Activated CD4-positive, alpha-beta T cell treated with anti-CD3 and anti-CD28 coated beads for 36 hours (primary cell): ENCODE measurements at places on chromosomes 1 and 21. TPM values are rescaled to one million over a fixed set of nuclear protein-coding genes. Genes with fewer than 3 reads are reported as not detected.

GRCh38 chr1:199305053-199305452, 666.2 kb downstream of the PTPRC start:
- no peak for DNase-seq
- H3K27me3 ChIP-seq: peaks cover 13% of the 10 kb centered on the region
- H3K36me3 ChIP-seq: no peaks in the 10 kb centered on the region
- H3K4me3 ChIP-seq: no peak overlapping the region
- peaks cover 44% of the 10 kb centered on the region for H3K4me1 ChIP-seq
- H3K27ac ChIP-seq: no peak overlapping the region

DNA sequence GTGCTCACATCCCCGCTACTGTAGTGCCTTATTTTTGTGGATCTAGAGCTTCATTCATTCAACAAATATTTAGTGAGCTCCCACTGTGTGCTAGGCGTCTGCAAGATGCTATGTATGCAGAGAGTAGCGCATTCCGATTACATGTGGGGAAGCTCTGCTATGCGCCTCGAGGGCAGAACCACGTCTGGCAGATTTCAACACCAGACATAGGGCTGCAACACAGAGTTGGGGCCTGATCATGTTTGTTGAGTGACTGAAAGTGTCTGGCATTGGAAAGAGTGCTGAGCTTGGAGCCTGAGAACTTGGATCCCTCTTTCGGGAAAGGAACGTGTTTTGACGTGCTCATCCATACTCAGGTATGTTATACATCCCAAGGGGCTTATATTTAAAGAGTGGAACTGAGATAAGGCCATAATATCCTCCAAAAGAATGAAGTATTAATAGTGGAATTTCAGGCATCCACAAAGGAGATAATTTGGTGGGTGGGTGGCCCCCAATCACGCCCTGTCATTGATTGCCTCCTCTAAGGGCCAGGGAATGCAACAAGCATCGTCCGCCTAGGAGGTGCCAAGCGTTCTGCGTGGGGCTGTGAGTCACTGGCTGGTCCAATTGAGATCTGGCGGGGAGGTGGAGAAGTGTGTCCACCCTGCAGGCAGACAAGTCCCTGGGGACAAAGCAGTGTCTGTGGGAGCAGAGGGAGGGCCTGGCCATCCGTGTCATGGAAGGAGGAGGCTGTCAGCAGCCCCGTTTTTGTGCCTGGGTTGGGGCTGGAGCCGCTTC, 62.8 kb upstream of the ZBTB40 start:
- H3K4me1 ChIP-seq: no peaks in the 10 kb centered on the region
- no peaks in the 10 kb centered on the region for H3K36me3 ChIP-seq
- no peak overlapping the region for H3K4me3 ChIP-seq
- no peak for DNase-seq
- H3K27ac ChIP-seq: no peak overlapping the region

DNA sequence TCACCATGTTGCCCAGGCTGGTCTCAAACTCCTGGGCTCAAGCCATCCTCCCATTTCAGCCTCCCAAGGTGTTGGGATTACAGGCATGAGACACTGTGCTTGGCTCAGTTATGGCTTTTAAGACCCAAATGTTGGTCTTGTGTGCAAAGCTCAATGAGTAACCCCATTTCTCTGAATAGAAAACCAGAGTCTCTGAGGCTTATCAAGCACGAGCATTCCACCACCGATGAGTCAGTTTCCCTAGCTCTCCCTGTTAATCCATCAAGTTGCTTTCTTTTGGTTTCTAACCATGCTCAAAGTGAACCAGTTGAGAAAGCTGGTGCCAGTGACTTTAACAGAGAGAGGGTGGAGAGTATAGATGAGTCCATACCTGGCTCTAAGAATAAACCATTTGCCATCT, 350.9 kb upstream of the ADGRL2 start:
- no peaks in the 10 kb centered on the region for H3K4me1 ChIP-seq
- no peaks in the 10 kb centered on the region for H3K27me3 ChIP-seq
- DNase-seq: no peak
- H3K4me3 ChIP-seq: no peak overlapping the region
- H3K27ac ChIP-seq: no peak overlapping the region
- H3K36me3 ChIP-seq: no peaks in the 10 kb centered on the region

KCNN3 gene
- 0.18 TPM for total RNA-seq

CD1D gene
- 0.07 TPM for total RNA-seq

LRRC3 gene
- 2.7 TPM for total RNA-seq

ABL2 gene
- 6.6 TPM for total RNA-seq

GABRD gene
- total RNA-seq: not detected
